Activated T-helper 1 cell treated with Interleukin-2 at 50 U/mL for 16 hours (primary cell): ENCODE measurements at places on chromosomes 3 and 15.

DNA sequence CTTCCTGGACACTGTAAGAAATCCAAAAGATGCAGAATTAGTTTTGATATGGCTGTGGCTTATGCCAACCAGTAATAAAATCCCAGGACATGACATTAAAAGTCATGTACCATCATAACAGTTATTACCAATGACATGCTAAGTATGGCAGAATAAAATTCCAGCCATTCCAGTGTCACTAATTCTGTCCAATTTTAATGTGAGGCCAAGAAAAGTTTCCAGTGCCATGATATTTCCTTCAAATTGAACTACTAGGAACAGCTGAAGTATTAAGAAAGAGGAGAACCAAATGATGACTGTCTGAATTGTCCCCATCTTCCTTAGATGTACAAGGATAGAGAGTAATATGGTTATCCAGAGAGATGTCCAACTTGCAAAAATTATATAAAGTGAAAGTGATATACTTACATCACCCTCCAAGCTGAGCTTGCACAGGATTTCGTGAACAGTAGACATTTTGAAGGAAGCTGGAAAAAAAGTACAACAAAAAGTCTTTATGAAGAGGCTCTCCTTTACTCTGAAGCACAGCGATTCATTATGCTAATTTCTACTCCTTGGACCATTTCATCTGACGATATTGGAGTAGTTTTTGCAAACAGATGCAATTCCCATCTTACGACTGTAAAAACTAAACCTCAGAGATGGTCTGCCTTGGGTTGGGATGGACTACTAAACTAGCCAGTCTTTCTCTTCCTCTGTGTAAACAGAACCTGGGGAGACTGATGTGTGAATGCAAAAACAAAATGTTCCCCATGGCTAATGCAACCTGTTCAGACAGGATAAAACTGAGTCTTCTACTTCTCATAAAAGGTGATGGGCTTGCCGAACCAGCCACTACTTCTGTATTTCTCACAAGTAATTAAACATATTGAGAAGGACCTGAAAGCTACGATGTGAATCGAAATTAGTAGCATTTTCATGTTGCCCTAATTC, 11.9 kb downstream of the ANXA2 start:
- no peak for DNase-seq

- DNase-seq: no peak
These were observed 33.6 kb downstream of the MCTP2 start for GRCh38 chr15:94265009-94265408.

DNA sequence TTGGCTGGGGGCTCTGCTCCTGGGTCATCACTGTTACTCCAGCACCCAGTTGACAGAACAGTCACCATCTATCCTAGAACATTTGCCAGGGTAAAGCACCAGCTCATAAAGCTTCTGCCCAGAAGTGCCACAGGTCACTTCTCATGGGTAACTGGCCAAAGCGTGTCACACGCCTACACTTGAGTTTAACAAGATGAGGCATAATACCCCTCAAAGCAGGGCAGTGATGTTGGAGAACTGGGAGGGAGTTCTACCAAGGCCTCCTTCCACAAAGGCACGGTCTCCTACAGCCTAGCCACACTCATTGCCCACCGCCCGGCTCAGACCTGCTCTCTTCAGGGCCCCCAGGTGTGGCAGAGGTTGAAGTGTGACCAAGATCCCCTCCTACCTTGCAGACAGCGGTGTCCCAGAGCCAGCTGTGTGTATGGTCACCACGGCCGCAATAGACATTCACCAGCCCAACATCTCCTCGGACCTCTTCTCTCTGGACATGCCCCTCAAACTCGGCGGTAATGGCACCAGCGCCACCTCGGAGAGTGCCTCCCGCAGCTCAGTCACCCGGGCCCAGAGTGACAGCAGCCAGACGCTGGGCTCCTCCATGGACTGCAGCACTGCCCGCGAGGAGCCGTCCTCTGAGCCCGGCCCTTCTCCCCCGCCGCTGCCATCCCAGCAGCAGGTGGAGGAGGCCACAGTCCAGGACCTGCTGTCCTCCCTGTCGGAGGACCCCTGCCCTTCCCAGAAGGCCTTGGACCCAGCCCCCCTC, 107.7 kb downstream of the ETFA start:
- DNase-seq: no peak

GRCh38 chr3:186779204-186779603, 4.2 kb upstream of the EIF4A2 start:
- DNase-seq: no peak

DNA sequence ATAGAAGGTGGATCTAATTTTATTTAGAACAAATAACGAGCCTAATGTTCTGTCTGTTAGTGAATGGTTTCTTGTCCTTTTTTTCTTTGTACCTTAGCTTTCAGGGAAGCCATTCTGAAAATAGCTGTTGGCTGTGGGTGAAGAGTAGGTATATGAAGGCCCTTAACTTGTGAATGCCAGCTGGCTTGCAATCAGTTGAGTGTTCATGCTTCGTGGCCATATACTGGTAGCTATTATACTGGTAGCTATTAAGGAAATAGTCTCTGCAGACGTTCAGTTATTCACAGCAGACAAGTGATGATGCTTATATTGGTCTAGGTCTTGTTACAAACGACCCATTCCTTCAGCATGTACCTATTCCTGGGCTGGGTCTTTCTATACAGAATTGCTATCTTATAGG, 18.8 kb downstream of the TRIM71 start:
- DNase-seq: no peak

DNA sequence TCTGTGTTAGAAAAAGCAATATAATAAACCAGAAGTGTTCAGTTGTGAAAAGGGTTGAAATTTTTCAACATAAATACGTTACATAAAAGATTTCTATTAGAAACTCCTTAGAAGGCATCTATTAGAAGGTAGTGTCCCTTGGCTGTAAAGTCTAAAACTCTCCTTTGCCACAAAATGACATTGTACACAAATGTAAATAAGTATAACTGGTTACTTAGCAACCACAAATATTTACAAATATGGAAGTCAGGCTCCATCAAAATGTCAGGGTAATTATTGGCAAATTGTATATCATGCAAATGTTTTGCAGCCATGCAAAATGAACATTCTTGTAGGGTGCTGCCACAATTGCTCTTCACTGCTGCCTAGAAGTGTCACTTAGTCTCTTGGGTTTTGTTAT, 419.1 kb upstream of the CDIN1 start:
- DNase-seq: no peak

GRCh38 chr3:12132881-12133280, 25.8 kb downstream of the TIMP4 start:
- no peak for DNase-seq

DNA sequence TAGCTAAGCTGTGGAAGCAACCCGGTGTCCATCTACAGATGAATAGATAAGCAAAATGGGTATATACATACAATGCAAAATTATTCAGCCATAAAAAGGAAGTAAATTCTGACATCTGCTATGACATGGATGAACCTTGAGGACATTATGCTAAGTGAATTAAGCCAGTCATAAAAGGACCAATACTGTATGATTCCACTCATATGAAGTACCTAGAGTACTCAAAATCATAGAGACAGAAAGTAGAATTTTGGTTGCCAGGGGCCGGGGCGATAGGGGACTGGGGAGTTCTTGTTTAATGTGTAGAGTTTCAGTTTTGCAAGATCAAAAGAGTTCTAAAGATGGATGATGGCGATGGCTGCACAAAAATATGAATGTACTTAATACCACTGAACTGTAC, 10.3 kb downstream of the EID1 start:
- DNase-seq: no peak

- no peak for DNase-seq
These were observed 254.6 kb upstream of the SOX14 start for GRCh38 chr3:137509354-137510045.

- DNase-seq: no peak
These were observed 268.4 kb upstream of the ROPN1 start for GRCh38 chr3:124260206-124260915.

DNA sequence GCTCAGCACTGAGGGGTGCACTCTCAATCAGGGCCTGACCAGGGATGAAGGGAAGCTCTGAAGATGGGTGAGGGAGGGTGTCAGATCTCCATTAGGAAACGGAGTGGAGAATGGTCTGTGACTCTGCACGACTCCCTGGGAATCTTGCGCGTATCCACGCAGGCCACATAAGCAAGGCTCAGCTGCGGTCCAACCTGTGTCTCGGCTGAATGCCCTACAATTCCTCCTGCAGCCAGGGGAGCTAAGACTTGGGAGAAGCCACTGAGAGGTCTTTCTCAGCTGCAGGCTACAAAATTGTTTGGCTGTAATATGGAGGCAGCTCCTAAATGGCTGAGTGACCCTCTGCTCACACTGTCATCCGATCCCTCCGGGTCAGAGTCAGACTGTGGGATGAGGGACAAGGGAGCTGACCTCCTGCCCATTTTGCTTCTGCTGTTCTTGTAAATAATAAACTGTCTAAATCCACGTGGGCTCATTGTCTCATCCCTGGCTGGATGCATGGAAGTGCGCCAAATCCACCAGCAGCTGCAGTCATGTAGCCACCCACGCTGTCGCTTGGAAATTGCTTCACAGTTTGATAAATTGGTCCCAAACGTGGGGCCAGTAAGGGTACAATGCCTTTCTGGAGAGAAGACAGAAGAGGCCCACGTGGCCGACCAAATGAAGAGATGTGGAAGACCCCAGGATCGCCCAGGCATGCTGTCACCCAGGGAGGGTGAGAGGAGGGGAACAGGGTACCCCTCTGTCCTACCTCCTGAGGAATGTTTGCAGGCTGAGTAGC, 30.5 kb downstream of the ALS2CL start:
- no peak for DNase-seq

DNA sequence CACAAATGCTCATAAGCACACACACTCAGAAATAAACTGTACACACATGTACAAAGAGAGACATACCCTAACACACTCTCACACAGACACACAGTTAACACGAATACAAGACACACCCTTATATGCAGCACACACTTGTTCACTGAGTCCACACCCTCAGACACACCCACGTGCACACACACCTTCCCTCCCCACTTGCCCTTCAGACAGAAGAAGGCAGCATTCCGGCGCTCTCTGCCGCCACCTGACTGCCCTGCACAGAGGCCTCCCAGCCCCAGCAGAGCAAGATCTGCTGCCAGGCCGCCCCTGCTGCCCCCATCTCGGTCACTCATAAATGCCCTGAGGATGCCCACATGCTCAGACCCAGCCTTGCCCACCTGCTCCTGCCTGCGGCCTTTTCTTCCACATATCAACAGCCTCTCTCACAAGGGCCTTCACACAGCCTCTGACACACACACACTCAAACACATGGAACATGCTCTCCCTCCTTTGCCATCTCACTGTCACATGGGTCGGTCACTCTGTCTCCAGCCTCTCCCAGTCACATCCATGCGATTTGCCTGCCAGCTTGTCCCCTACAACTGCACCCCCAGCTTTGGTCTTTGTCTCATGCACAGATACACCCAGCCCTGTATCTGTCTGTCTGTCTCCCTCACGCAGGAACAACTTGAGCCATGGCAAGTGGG, 71.1 kb downstream of the EPHB3 start:
- DNase-seq: no peak

DNA sequence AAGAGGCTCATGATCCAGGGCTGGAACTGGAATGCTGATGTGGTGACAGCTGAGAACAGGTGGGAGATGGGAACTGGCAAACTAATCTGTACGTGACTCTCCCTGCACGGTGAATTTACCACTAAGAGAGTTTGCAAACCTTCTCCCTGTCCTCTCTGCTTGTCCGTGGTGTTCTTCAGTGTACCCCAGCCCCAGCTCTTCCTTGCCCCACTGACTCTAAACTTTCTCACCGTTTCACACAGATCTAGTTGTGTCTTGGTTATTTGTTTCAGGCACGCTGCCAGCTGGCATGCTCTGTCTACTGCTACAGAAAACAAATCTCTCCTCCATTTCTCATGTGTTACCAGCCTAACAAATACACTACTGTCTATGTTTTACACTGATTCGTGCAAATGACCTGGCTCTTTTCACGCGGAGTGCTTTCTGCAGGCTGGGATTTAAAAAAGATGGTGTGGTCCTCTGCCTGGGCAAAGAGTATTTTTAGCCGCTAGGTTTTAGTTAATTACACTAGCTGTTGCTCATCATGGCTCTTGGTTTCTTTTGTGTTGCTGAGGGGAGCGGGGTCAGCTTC, 192.7 kb upstream of the LRIG1 start:
- DNase-seq: no peak
